ENCODE measurements at places on chromosomes 2 and 18.

GRCh38 chr2:234198976-234199375 lies 148.5 kb downstream of the SPP2 start:
- DNase-seq = no peak

DNA sequence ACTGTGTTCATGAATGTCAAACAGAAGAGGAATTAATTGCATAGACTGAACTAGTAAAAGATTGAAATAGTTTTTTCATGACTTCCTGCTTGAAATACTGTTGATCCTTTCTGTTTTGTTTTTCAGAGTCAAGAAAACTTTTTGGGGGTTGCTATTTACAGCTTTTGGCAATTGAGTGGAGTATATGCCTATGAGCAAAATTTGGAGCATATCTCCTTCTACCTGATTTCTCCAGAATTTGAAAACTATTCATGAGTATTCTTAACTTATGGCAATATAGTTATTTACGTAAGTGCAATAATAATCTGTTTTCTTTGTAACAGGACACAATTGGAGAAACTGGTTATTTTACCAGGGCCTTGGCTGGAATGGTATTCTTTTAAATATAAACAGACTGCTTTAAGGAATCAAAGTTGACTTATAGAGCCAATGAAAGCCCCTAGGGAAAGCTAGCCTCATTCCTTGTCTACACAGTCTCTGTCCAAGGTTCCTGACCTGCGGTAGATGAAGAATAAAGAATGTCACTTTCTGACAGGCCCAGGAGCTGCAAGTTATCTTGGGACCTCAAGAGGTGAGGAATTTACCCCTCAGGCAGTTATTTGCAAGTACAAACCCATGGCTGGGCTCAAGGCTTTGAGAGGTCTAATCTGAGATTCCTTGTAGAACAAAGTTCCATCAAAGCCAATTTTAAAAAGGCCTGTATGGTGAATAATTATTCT lies 193.5 kb upstream of the NDUFV2 start:
- DNase-seq = no peak

- no peak for DNase-seq
Measured at GRCh38 chr2:3566806-3567205, 8.3 kb upstream of the RPS7 start.

- DNase-seq = no peak
Measured at GRCh38 chr2:219810895-219811294, 183.5 kb downstream of the SLC4A3 start.

DNA sequence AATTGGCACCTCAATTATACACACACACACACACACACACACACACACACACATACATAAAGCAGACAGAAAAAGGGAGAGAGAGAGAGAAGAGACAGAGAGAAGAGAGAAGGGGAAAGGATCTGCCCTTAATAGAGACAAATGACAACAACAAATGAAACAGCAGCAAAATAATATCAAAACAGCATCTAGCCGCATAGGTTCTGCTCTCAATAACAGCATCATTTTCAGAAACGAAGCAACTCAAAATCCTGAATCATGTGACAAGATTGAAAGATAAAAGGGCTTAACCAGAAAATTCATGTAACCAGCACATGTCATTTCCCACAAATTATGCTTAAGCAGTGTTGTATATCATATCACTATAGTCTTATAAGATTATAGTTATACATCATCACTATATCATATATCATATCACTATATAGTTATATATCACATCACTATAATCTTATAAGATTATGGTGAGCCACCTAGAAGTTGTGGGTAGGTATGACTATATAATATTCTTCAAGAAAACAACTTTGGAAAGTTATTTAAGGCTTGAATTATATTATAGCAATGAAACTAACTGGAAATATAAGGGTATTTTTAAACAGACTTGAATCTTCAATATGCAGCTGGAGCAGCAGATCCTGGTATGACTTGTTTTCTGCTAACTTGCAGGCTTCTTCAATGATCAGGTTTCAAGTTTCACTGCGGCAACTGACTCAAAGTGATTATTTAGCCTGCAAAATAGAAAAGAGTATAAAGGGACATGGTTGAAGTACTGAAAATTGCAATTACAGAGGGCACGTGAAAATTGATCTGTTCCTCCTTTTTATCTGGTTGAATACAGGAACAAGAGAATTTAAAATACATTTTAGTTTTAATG lies 16.1 kb upstream of the VPS54 start:
- no peak for DNase-seq

DNA sequence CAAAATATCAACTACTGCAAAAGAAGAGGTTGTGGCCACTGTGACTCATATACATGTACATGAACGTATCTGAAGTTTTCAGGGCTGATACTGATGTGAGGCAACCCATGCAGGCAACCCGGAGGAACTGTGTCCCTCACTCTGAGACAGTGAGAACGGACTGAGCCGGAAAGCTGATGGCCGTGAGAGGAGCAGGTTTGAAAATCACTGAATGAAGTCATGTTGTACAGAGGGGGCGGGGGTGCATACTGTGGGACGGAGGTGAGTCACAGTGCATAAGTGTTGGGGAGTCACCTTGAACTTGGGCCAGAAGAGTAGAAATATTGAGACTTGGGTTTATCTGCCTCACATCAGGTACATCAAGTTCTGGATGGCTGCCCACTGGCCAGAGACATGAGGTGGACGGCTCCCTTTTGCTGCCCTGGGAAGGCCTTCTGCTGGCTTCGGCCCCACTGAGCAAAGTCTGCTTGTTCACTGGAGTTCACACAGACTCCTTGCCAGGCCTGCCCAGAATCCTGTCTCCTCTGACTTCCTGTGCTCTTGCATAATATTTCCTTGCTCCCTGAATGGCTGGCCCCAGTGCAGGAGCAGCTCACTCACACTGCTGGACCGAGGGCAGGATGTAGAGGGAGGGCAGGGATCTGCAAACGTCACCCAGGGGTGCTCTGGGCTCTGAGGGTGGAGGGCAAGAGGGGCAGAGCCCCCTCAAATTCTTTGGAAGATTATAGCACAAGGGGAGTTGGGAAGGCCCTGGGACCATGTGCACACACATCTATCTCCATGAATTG lies 18.1 kb downstream of the EPAS1 start:
- DNase-seq = peak; percentile 88

- DNase-seq = no peak
Measured at GRCh38 chr2:81739966-81740365, 1435.4 kb upstream of the LRRTM1 start.

- DNase-seq = no peak
Measured at GRCh38 chr18:54739476-54739875, 88.8 kb upstream of the RAB27B start.

DNA sequence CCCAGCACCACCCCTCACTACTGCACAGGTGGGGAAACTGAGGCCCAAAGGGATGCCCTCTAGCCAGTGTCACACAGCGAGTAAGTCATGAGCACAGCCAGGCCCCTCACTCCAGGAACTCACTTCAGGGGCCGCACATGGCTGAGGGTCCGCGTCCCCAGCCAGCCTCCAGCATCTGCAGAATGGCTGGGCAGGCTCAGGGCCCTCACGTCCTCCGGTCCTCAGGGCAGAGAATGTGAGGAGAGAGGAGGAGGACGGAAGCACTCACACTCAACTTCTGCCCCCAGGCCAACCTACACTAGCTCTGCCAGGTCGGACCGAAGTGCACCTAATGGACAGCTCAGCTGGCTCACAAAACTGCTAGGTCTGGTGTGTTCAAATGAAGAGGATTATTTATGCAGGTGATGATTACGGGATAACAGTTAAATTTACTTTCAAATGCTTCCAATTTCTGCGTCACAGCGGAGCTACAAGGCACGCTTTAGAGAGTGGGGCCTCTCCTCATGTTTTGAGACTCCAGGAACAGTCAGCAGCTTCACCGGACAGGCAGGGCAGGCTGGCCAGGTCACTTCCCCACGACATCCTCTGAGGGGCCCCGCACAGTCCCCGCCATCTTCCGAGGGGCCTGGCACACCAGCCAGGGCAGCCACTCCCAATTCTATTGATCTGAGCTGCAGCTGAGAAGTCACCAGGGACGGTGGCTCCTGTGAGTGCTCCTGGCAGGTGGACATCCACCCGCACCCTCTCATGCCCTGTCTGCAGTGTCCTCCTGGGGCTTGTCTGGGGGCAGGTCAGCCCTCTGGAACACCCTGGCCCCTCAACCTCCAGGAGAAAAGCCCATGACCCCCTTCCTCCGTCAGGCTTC lies 26.5 kb downstream of the KIF1A start:
- no peak for DNase-seq

GRCh38 chr2:23554054-23554697 lies 169.2 kb downstream of the KLHL29 start:
- DNase-seq = no peak

GRCh38 chr2:182907081-182907830 lies 40.8 kb upstream of the FRZB start:
- no peak for DNase-seq

- DNase-seq = no peak
Measured at GRCh38 chr2:46256563-46257142, 40.6 kb upstream of the EPAS1 start.

GRCh38 chr2:156907806-156908205 lies 349.7 kb upstream of the GALNT5 start:
- no peak for DNase-seq

- DNase-seq = no peak
Measured at GRCh38 chr18:44636241-44636640, 44.4 kb upstream of the SETBP1 start.

GRCh38 chr2:112092286-112093041 lies 37.4 kb downstream of the TMEM87B start:
- no peak for DNase-seq

DNA sequence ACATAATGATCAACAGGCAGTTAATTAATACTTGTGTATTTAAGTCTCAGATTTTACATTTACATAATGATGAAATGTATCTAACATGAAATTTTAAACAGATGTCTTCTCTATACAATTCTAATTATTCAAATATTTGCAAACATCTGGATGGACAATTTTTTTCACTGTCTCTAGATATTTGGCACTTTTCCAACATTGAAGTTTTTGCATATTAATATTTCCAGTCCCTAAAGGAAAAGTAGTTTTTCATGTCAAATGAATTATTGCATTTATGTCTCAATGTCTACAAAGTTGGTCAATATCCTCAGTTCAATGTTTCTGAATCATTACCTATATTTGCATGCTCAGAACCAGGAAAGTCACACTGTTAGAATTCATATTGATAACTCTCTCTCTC lies 560.9 kb upstream of the PKDCC start:
- no peak for DNase-seq

- DNase-seq = no peak
Measured at GRCh38 chr2:64029116-64029665, 10.0 kb upstream of the VPS54 start.

- DNase-seq = no peak
Measured at GRCh38 chr2:12710301-12710700, 6.4 kb upstream of the TRIB2 start.

- DNase-seq = no peak
Measured at GRCh38 chr2:130374587-130375290, 18.9 kb downstream of the PTPN18 start.

- DNase-seq = no peak
Measured at GRCh38 chr2:197911667-197912066, 107.3 kb downstream of the PLCL1 start.

- DNase-seq = no peak
Measured at GRCh38 chr2:218259099-218259961, 1.5 kb upstream of the GPBAR1 start.

GRCh38 chr2:130825231-130825965 lies 11.3 kb upstream of the ARHGEF4 start:
- DNase-seq = no peak

- DNase-seq = no peak
Measured at GRCh38 chr2:113076954-113077669, 9.3 kb downstream of the IL1F10 start.

DNA sequence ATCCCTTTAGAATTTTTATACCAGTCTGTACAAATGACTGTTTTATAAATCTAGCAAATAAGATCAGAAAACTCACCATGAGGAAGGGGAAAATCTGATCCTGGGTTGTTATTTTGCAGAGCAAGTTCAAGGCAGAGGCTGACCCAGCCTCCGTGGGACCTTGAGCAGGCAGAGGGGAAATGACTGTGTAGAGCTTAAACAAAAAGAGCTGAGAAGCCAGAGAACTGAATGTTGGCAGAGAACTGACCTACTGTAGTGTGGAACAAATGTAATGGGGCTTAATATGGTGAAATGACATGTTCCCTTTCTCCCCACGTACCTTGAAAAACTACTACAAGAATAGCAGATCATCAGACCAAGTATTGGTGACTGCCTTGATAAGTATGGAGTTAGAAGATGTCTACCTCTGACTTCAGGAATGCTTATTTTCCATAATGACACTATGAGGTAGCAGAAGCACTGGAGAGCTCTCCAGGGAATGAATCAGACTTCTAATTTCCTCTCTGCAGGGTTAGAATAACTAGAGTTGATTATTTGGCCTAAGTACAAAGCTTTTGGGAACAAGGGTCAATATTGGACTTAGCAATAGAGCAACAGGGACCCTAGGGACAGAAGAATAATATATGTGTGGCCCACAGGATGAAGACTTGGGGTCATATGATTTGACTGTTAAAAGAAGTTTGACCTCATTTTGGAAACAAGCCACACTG lies 304.4 kb downstream of the CCDC178 start:
- DNase-seq = no peak

- DNase-seq = no peak
Measured at GRCh38 chr18:48723837-48724236, 185.0 kb downstream of the CTIF start.

GRCh38 chr2:95311815-95312542 lies 14.8 kb downstream of the KCNIP3 start:
- DNase-seq = no peak

- DNase-seq = no peak
Measured at GRCh38 chr18:62258093-62258492, 67.0 kb upstream of the TNFRSF11A start.
